Endothelial cell of umbilical vein (primary cell): ENCODE measurements at places on chromosomes 16 and 17. TPM values are rescaled to one million over a fixed set of nuclear protein-coding genes. Genes with fewer than 3 reads are reported as not detected.

GRCh38 chr17:75450270-75450669, 6.2 kb upstream of the TMEM94 start:
- H3K4me1 ChIP-seq, result no peaks in the 10 kb centered on the region
- no peak for DNase-seq
- H3K27ac ChIP-seq, result no peak overlapping the region
- H3K36me3 ChIP-seq, result no peaks in the 10 kb centered on the region
- H3K4me3 ChIP-seq, result no peak overlapping the region

DNA sequence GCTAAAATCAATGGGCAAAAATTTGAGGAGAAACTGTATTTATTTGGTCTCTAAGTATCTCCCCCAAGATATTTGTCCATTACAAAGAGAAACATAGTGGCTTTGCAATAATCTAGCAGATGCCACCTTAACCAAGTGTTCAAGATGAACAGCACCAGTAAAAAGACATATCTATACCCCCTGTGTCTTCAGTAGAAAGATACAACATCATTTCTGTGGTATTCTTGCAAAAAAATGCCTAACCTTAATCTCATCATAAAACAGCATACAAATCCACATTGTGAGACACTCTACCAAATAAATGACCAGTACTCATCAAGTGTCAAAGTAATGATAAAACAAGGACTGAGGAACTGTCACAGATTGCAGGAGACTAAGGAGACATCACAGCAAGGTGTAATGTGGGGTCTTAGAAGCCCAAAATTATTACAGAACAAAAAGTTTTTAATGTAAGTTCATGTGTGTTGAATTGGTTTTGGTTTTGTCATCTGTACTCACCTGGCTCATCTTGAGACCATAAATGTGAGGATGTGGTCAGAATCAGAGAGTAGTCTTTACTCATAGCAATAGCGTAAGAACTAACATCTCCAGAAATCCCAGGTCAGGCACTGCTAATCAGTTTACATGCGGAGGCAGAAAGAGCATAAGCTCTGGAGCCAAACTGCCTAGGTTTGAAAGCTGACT, 77.2 kb downstream of the AATF start:
- no peaks in the 10 kb centered on the region for H3K36me3 ChIP-seq
- H3K27me3 ChIP-seq, result no peaks in the 10 kb centered on the region
- no peak overlapping the region for H3K27ac ChIP-seq
- H3K4me1 ChIP-seq, result no peaks in the 10 kb centered on the region

DNA sequence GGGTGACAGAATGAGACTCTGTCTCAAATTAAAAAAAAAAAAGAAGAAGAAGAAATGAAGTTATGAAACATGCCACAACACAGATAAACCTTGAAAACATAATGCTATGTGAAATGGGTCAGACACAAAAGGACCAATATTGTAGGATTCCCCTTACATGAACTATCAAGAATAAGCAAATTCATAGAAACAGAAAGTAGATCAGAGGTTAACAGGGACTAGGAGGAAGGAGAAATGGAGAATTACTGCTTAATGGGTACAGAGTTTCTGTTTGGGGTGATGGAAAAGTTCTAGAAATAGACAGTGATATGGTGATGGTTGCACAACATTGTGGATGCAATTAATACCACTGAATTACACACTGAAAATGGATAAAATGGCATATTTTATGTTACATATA, 16.3 kb downstream of the RANBP10 start:
- H3K27me3 ChIP-seq, result no peaks in the 10 kb centered on the region
- no peaks in the 10 kb centered on the region for H3K36me3 ChIP-seq
- no peaks in the 10 kb centered on the region for H3K4me1 ChIP-seq
- H3K27ac ChIP-seq, result no peak overlapping the region
- no peak overlapping the region for H3K4me3 ChIP-seq
- no peak for DNase-seq

- no peak for DNase-seq
- peaks cover 8% of the 10 kb centered on the region for H3K36me3 ChIP-seq
- H3K27me3 ChIP-seq, result no peaks in the 10 kb centered on the region
- H3K4me1 ChIP-seq, result peaks cover 17% of the 10 kb centered on the region
Observed at GRCh38 chr17:7880076-7880868, 8.3 kb upstream of the CHD3 start.

GRCh38 chr16:2358811-2359210, 18.3 kb upstream of the ABCA3 start:
- H3K27ac ChIP-seq, result no peak overlapping the region
- peaks cover 19% of the 10 kb centered on the region for H3K27me3 ChIP-seq
- DNase-seq, result no peak
- no peaks in the 10 kb centered on the region for H3K36me3 ChIP-seq

DNA sequence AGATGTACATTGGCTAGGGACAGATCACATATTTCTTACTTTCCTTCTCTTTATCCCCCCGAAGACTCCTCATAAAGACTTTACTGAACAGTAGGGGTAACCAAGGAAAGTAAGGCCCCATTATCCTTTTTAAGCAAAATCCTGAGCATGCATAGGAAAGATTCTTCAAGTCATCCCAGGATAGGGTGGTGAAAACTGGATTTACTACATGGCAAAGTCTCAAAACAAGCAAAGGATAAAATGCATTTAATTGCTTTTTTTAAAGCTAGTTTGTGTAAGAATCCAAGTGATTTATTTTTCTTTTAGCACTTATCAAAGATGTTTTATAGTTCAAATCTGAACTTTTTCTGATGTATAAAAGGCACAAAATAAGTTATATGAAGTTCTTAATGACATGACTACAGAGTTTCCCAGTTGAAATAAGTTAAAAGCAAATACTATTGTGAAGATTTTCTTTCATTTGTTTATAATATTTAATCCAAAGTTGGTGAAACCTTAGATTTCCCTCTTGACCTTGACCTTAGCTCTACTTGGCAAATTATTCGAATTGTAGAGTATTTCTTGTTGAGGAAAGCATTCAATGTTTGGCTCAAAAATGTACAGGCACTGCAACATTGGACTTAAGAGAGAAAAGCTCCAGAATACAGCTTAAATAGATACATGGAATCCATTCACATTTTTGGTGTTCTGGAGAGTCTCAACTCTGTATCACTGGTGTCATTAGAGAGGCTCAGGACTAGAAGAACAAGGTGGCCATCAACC, 104.3 kb downstream of the ABCA8 start:
- H3K4me3 ChIP-seq, result no peak overlapping the region
- H3K36me3 ChIP-seq, result no peaks in the 10 kb centered on the region
- no peaks in the 10 kb centered on the region for H3K4me1 ChIP-seq
- no peak overlapping the region for H3K27ac ChIP-seq
- no peak for DNase-seq

DNA sequence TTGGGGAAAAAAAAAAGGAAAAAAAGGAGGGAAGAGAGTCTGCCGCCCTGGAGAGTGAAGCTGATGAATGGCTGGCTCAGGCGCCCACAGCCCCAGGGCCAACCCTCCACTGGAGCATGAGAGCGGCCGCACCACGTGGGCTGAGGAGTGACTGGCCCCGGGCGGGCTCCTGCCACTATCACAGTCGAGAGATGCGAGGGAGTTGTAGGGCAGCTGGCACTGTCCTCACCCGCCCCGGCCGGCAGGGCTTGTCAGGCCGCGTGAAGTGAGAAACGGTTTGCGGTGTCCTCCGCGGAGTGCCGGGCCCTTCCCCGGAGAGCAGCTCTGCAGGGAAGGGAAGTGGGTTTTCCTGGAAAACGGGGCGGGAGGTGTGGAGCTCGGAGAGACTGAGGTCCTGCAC, 45.9 kb downstream of the JPH3 start:
- H3K36me3 ChIP-seq, result no peaks in the 10 kb centered on the region
- H3K4me3 ChIP-seq, result no peak overlapping the region
- no peaks in the 10 kb centered on the region for H3K27me3 ChIP-seq
- no peaks in the 10 kb centered on the region for H3K4me1 ChIP-seq
- H3K27ac ChIP-seq, result no peak overlapping the region
- DNase-seq, result no peak

- H3K4me1 ChIP-seq, result no peaks in the 10 kb centered on the region
- no peak overlapping the region for H3K27ac ChIP-seq
- no peaks in the 10 kb centered on the region for H3K36me3 ChIP-seq
- DNase-seq, result no peak
- H3K27me3 ChIP-seq, result no peaks in the 10 kb centered on the region
Observed at GRCh38 chr16:53982631-53983042, 278.7 kb downstream of the FTO start.

The SHISA6 gene
- not detected in 2 replicates for total RNA-seq
